Right renal pelvis (tissue), 4 donors: ENCODE measurements at places on chromosomes 3 and 15. TPM values are rescaled to one million over a fixed set of nuclear protein-coding genes. Genes with fewer than 3 reads are reported as not detected.
A peak's percentile ranks its signal among the peaks of the same experiment; 100 is the strongest.

KLHL40 gene
- not detected for polyA plus RNA-seq

DNA sequence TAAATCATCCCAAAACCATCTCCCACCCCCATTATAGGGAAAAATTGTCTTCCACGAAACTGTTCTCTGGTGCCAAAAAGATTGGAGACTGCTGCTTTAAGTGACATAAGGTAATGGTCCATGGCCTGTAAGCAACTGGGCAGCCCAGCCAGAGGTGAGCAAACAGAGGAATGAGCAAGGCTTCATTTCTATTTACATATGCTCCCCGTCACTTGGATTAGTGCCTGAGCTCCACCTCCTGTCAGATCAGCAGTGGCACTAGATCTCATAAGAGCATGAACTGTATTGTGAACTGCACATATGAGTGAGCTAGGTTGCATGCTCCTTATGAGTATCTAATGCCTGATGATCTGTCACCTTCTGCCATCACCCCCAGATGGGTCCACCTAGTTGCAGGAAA, 1159.8 kb upstream of the ALCAM start:
- no peak for DNase-seq

DNA sequence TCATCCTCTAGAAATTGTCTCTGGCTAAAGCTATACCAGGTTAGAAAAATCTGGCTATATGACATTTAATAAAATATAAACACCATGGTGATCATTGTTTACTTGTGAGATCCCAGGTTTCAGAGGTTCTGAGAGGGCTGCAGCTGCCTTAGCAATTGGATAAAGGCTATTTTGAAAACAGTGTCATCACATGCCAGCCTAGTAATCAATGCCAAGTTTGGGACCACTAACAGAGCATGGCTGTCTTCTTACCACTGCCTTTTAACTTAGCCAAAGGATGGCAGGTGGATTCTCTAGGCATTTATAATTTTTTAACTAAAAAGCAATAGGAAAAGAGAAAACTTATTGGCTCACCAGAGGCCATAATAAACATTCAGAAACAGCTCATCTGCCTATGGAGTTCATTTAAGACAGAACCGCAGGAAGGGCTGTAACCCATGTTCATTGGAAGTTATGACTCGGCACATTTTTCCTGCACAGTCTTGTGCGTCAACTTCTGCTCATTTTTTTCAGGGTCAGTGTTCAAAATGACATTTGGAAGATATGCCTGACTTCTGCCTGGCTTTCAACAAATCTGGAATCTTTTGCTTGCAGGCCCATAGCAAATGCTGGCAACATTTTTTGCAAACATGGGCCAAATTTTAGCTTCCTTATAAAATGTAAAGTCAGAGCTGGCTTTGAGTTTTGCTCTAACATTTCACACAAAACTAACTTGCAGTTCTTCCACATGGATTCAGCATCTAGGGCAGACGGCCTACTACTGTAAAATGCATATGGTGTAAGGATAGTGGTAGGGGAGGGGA, 476.0 kb upstream of the TBL1XR1 start:
- no peak for DNase-seq

DNA sequence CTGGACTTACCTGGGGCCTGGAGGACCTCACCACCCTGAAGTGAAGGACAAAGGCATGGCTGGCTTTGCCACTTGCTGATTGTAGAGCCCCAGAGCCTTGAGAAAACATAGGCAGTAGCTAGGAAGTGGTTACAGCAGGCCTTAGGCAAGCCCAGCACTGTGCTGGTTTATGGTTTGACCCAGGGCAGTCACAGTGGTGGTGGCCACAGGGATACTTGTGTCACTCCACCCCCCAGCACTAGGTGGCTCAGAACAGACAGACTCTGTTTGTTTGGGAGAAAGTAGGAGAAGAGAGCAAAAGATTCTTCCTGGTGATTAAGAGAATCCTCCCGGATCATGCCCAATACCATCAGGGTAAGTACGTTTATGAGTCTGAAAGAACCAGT, 13.2 kb upstream of the COL8A1 start:
- DNase-seq, result no peak

DNA sequence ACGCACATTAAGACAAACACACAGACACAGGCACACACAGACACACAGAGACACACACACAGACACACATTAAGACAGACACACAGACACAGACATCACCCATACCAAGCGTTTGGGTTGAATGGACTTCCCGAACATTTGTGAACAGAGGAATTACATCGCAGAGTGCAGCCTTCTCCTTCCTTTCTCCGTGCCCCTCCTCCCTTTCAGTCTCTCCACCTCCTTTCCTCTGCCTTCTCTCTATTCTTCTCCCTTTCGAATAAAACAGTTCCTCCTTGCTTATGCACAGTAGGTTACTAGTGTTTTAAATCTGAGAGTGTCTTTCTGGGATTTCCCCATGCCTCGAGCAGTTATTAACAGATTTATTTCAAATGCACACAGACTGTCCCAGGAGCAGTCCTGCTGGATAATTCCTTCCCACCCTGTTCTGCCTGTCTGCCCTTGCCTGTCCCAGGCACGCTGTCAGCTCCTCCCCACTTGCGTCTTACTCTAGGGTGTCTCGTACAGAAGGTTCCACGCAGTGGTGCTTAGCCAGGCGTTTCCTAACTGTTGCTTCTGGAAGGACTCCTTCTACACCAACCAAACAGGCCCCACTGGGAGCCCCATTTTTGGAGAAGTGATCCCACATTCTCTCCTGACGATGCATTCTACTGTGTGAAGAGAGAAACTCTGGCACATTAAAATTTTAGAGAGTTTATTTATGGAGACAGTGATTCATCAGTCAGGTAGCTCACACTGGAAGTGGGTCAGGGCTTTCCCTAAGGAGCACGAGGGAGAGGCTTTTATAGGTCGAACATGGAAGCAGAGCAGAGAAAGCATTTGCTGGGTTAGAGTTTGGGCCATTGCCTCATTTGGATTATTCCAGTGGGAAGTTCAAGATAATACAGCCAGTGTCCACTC, 163.8 kb downstream of the SV2B start:
- no peak for DNase-seq

LINS1 gene
- polyA plus RNA-seq, result 19.7 TPM

GRCh38 chr3:42735019-42735418, 32.4 kb upstream of the HHATL start:
- DNase-seq, result no peak

DNA sequence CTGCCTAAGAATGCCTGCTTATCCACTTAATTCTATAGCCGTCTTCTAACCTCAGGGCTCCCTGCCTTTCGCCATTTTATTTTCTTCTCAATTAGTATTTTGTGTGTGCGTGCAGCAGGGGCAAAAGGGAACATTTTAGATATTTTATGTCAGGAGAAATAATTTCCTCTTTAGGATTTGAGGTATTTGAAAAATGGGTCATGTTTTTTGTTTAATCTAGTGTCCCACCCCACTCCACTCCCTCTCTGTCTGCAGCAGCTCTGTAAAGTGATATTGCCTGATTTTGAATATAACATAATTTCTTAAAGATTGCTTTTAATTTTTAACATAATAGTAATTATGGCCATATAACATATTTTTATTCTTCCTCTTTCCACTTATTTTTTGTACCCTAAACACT, 593.2 kb upstream of the DPPA4 start:
- DNase-seq, result no peak

PGBD4 gene
- polyA plus RNA-seq, result 2.2 TPM

- DNase-seq, result no peak
These were observed 283.2 kb downstream of the EPHB1 start for GRCh38 chr3:135078283-135078682.

GRCh38 chr15:65372787-65373067, 5.1 kb downstream of the IGDCC3 start:
- no peak for DNase-seq

- DNase-seq, result no peak
These were observed 11.8 kb downstream of the POLG start for GRCh38 chr15:89322822-89323221.

DNA sequence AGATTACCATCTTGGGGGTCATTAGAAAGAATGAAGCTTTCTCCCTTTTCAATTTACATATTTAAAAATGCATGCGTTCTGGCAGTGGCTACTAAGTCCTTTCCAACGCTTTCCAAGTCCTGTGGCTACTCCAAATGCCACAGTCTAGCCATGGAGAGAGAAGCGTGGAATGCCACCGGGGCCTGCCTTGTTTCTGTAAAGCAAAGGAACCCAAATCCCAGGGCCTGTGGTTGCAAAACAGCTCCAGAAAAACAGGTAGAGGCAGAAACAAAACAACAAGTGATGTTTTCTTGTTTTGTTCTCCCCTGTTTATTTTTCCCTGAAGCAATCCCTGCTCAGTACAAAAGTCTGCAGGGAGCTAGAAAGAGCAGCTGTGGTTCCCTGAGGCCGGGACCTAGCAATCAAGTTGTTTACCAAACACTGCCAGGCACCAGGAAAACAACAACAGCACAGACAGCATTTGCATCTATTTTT, 85.5 kb downstream of the FOXP1 start:
- no peak for DNase-seq

DNA sequence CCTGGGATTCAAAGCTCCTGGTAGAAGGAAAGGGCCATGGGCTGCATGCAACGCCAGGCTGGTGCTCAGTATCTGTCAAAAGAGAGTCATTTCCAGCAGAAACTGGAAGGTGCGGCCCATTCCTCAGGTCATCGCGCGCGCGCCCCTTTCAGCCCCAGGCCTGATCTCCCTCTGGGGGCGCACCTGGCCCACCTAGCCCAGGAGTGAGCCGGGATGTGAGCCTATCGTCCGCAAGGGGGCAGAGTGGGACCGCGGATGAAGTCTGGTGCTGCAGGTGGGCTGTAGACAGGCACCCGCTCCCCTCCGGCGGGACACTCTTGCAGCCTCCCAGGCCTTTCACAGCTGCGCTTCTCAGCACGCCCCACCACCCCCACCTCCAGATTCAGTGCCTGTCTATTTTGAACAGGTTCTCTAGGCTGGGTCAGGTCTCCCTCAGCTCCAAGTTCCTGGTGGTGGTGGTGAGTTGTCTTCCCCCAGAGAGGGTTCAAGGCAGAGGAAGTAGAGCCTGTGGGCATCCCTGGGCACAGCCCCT, 5.8 kb upstream of the RPL29 start:
- DNase-seq, result peak; percentile 68

- peak; percentile 65 for DNase-seq
These were observed 114.7 kb downstream of the ETFA start for GRCh38 chr15:76196269-76197231.

- DNase-seq, result no peak
These were observed 110.1 kb upstream of the TGFBR2 start for GRCh38 chr3:30496066-30496966.

DPPA2 gene
- 0.89 TPM for polyA plus RNA-seq

DNA sequence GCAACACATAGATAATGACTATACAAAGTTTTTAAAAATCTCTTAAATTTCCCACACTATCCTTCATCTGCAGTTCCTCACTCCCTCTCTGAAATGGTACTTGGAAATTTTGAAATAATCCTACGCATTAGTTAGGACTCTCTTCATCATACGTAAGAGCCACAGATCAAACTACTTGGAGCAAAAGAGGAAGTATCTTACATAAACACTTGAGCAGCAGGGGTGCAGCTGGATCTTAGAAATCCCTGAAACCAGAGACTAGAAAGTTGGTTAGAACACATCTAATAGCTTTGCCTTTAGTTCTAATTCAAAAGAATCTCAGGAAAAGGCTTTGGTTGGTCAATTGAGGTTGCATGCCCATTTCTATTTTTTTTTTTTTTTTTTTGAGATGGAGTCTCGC, 38.8 kb upstream of the ZNF445 start:
- DNase-seq, result no peak

GRCh38 chr3:118889691-118890090, 145.0 kb downstream of the IGSF11 start:
- DNase-seq, result no peak

GRCh38 chr15:83854321-83854720, 200.4 kb downstream of the ADAMTSL3 start:
- DNase-seq, result no peak

DNA sequence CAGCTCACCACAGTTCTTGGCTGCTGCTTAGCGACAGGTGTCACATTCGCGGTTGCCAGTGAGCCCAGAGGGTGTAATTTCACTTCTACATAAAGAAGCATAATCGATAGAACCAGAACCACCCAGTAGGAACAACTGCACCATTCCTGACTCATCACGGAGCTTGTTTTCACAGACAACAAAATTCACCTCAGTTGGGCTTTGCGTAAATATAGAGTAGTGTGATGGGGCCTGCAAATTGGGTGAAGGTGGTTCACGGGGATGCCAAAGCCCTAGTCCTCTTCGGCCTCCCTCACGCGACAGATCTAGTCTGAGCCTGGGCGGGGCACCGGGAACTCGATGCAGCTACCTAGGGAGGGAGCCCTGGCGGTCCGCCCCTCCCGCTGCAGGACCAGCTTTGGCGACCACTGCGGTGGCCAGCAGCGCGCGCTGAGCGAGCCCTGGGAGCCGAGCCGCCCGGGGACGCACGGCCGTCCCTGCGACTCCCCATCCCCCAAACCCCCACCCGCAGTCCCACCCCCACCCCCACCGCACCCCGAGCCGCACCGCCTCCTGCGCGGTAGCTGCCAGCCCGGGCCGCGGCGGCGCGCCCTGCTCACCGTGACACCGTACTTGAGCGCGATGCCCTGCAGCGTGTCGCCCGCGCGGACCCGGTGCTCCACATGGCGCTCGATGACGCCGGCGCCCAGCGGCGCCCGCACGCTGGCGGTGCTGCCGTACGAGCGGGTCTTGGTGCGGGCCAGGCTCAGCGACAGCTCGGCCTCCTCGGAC, 519 bp downstream of the LYSMD2 start:
- no peak for DNase-seq

- no peak for DNase-seq
These were observed 2.2 kb downstream of the TEX264 start for GRCh38 chr3:51673181-51673801.

- DNase-seq, result no peak
These were observed 264.6 kb downstream of the RORA start for GRCh38 chr15:60964527-60964926.

DNA sequence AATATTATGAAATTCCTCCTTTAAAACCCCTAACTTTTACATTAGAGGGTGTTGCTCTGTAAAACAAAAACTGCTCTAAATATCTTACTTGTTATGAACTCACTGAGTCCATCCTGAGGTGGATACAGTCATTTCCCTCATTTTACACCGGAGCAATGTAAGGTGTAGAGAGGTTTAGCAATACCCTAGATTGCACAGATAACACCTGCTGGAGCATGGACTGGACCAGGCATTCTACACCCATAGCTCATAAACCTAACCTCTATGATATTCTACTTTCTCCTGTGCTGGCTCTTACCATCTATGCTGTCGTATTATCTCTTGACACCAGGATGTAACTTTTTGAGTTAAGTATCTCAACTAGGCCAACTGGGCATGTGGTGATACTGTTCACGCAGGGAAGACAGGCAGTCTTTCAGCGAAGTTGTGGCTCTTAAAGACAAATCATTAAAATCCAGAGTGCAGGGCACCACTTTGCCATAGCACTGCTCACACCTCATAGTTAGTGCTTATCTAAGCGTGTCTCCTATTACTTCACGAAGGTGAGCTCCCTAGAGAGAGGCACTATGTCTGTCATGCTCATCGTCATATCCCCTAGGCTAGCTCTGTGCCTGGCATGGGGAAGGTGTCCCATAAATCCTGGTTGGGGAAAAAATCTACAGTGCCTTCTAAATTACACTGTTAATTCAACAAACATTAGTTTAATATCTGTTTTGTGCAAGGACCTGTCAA, 100.1 kb upstream of the SLC2A2 start:
- no peak for DNase-seq

- no peak for DNase-seq
These were observed 364.0 kb downstream of the ZIC1 start for GRCh38 chr3:147773116-147773630.

GRCh38 chr15:27448986-27449385, 478.0 kb downstream of the GABRG3 start:
- no peak for DNase-seq

- no peak for DNase-seq
These were observed 184.5 kb upstream of the TSC22D2 start for GRCh38 chr3:150223558-150223957.

- no peak for DNase-seq
These were observed 111.6 kb downstream of the FEZF2 start for GRCh38 chr3:62261736-62262135.
